NAMALWA (cell line): ENCODE measurements at places on chromosomes 6 and 20.
A peak's percentile ranks its signal among the peaks of the same experiment; 100 is the strongest.

DNA sequence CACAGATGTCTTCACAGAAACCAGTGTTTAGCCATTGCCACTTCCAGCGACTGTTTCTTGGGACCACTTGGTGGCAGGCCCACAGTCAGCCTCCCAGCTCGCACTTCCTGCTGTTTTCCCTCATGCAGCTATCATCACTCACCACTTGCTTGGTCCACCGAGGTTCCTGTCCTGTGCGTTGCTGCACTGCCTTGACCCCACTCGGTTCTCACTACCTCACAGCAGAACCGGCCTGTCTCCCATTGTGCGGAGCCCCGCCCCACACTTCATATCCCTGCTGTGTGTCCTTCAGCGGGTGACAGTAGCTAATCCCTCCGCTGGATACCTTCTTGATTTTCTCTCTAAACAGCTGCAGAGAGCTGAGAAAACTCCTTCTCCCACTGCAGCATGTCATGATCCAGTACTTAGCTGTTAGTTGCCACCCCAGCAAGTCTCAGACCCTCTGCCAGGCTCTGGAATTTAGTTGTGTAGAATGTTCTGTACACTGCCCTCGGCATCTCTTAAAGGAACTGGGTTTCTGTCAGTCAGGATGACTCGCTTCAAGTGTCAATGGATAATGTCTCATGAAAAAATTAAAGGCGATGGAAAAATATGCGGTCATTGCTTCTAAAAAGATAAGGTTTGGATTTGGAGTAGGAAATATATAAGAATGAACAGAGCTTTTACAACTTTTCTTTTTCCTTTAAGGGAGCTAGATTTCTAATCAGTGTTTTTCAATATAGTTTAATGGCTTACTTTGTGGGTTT lies 208.0 kb downstream of the FARS2 start:
- no peak for DNase-seq

DNA sequence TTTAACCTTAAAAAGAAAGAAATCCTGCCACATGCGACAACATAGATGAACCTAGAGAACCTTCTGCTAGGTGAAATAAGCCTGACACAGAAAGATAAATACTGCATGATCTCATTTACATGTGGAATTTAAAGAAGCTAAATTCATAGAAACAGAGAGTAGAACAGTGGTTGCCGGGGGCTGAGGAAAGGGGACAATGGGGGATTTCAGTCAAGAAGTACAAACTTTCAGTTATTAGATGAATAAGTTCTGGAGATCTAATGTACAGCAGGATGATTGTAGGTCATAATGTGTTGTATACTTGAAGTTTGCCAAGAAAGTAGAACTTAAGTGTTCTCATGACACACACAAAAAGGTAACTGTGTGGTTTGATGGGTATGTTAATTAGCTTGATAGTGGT lies 204.3 kb upstream of the PRSS16 start:
- DNase-seq = no peak

GRCh38 chr6:117074672-117075071 lies 190.7 kb upstream of the VGLL2 start:
- DNase-seq = no peak

DNA sequence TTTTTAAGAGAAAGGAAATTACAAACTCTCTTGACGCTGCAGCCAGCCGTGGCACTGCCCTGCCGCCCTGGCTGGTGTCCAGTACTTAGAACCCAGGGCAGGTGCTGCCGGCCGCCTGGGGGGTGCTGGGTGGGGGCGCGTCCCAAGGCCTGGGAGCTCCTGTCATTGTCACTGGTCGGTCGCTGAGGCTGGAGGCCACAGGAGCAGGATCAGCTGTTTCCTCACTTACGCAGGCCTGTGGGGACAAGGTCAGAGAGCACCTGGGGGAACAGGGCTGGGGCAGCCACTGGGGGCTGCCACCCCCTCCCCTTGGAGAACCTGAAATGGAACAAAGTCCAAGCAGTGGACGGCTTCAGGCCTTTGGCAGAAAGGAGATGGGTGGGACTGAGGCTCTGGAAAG lies 5.6 kb downstream of the BIRC7 start:
- no peak for DNase-seq

- DNase-seq = no peak
Observed at GRCh38 chr6:15875797-15876196, 213.0 kb upstream of the DTNBP1 start.

DNA sequence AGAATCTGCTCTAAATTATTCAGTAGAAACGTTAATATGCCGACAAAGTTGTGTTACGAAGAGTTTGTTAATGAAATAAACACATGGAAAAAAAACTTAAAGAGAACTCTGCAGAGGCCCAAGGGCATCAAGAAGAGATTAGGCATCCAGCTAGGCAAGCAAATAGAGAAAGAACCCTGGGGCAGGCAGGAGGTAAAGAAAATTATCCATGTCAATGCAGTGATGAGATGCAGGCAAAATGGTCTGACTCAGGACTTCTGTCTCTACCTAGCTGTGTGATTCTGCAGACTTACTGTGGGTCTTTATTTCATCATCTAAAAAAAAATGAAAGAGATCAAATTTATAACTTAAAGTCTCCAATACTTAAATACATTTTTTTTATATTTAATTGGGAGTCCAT lies 448.0 kb downstream of the HAO1 start:
- DNase-seq = no peak

GRCh38 chr6:13851803-13852202 lies 37.4 kb upstream of the MCUR1 start:
- no peak for DNase-seq

GRCh38 chr6:14734052-14734415 lies 511.8 kb upstream of the JARID2 start:
- DNase-seq = no peak

DNA sequence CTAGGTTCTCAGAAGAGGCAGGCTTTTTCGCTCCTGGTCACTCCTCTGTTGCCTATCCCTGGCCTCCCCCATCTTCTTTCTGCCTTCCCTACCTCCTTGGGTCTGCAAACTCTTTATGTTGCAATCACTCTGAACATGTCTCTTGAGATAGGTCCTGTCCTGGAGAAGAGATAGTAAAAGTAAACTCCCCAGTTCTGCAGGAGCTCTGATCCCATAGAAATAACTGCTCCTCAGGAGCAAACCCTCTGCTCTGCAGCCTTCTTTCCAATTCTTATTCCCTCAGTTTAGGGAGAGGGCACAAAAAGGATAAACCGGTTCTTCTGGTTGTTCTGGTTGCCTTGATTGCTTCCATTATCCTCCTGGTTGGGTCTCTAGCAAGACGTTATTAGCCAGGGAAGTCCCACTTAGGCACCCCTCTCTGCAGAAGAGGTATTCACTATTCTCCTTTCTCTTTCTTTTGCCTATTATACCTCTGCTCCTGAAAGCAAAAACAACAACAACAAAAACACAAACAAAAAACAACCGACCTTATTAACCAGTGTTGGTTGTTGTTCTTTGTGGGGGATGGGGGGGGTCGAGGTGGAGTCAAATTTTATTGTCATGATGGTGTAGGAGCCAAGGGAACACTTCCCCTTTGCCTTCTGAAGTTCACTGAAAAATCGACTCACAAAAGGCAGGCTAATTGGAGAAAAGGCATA lies 973 bp downstream of the TRIM38 start:
- peak; percentile 43 for DNase-seq

DNA sequence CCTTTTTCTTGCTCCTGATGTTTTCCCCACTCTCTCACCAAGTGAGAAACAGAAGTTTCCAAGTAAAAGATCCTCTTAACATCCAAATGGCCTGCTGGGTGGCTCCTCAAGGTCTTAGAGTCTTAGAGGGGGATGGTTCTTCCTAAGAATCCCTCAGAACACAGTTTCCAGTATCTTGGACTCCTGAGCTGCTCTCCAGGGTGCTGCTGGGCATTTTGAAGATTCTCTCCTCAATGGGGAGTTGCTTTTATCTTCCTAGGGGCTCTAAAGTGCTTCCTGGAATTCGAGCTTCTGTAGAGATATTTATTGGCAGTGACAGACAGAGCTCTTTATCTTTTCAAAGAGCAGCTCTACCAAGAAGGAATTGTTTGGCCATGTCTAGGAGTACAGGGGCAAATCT lies 70.8 kb upstream of the SLC35B3 start:
- no peak for DNase-seq

DNA sequence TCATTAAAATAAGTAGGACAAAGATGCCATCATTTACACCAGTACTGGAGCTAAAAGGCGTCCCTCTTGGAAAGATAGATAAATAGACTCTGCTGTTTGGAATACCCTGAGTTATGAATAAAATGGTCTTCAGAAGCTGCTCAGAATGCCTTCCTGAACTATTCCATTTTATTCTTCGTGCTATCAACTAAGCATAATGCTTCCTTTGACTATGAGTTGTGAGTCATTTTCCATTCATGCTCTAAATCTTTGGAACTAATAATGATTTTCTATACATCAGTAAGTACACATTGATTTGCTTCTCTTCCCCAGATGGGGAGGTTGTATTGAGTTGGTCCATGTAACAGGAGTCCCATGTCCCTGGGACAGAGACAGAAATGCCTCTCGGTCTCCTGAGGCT lies 98.3 kb upstream of the PDE7B start:
- no peak for DNase-seq

GRCh38 chr20:50292591-50293283 lies 102.1 kb downstream of the CEBPB start:
- no peak for DNase-seq

GRCh38 chr6:29589423-29590048 lies 4.6 kb downstream of the OR2H2 start:
- DNase-seq = peak; percentile 75

GRCh38 chr6:31956796-31957195 lies 2.0 kb downstream of the NELFE start:
- no peak for DNase-seq

DNA sequence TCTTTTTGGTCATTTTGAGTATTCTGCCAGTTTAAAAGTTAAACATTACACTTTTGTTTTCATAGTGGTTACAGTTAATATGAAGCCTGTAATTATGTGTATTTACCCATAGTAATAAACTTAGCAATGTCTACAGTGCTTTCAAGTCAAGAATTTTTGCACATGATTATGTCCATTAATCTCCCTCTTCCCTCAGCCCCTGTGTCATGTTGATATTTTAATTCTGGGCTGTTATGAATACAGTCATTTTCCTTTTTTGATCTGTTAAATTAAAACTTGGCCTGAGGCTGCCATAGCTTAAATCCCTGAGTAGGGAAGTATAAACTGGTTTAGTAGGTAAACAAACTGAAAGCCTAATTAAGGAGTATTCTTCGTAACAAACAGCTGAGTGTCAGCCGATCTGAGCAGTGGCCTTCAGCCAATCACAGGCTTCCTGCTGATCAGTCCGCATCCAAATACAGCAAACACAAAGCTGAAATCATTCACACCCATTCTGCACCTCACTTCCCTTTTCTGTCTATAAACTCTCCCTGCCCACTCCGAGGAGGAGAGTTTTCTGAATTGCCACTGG lies 9.5 kb upstream of the SFT2D1 start:
- DNase-seq = peak; percentile 88

DNA sequence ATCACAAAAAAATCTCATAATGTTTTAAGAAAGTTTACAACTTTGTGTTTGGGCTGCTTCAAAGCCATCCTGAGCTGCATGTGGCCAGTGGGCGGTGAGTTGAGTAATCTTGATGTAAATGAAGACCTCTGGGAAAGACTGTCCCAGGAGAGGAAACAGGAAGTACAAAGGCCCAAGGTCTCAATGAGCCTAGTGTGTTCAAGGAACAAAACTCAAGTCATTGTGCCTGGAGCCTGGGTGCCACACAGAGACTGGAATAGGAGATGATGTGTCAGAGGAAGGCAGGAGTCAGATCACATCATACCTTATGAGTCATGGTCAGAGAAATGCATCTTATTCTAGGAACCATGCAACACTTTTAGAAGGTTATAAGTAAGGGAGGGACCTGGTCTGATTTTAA lies 51.5 kb downstream of the COL19A1 start:
- peak; percentile 8 for DNase-seq

GRCh38 chr20:36885356-36885755 lies 9.4 kb downstream of the TLDC2 start:
- DNase-seq = no peak

- no peak for DNase-seq
Observed at GRCh38 chr6:163329991-163330390, 84.5 kb upstream of the QKI start.

- DNase-seq = no peak
Observed at GRCh38 chr20:45157962-45158361, 16.7 kb upstream of the PI3 start.

DNA sequence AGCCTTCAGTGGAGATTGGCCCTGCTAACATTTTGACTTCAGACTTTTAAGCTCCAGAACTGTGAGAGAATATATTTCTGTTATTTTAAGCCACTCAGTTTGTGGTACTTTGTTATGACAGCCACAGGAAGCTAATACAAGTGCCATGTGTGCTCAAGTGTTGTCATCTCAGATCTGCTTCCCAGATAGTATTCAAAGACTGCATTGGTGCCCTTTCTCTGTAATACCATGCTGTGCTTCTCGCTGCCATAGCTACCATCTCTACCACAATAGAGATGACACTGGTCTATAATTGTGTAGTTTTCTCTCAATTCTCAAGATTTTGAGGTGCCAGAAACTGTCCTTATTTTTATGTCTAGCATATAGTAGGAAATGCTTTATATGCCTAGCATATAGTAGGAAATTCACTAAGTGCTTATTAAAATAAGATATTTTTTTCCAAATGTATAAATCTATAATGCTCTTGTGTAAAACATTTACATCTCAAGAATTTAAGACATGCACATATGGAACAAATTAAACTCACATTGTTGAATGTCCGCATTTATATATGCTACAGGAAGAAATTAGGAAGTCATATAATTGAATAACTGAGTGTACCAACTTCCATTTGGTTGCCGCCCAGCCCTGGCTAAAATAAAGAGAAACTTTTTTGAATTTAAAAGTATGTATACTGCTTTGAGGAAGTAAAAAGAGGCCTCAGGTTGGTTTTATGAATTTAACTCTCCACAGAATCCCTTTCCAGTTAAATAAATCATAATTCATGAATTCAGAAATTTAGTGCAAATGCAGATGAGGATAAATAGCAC lies 77.6 kb downstream of the TPBG start:
- no peak for DNase-seq

DNA sequence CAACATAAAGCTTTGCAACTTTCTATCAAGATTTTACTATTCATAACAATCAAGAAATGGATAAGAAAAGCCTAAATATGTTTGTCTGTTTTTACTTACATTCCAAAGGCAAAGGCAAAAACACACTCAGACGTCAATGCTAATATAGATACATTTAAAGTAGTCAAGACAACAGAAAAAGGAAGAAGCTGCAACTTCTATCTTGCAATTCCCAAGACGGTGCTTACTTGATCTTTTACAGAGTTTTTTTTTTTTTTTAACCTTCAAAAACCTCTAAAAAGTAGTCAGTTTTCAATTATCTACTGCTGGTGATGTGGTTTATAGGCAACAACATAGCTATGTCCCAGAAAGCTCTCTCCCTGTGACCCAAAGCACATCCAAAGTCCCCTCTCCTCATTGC lies 58.1 kb downstream of the EPB41L2 start:
- no peak for DNase-seq

GRCh38 chr6:138145402-138145801 lies 16.3 kb upstream of the ARFGEF3 start:
- DNase-seq = peak; percentile 16

DNA sequence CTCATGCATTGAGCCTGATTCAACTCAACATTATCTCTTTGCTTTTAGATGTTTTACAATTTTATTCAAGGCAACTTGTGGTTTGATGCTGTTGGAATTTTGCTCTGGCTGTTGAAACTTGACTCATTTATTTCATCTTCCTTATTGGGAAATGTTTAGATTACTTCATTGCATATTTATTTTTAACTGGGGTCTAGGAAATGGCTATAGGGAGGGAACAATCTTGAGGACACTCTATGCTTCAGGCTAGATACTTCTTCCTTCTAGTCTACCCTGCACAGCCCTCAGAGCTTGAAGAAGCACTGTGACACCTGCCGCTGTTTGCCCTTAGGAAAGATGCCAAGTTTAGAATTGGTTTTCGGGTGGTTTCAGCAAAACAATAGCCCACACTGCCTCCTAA lies 183.4 kb downstream of the ADGRG6 start:
- DNase-seq = no peak
